H9 (cell line): ENCODE measurements at places on chromosomes 3 and 15. TPM values are rescaled to one million over a fixed set of nuclear protein-coding genes. Genes with fewer than 3 reads are reported as not detected.

- no peak for DNase-seq
These were observed 90.3 kb upstream of the C3orf80 start for GRCh38 chr3:160134964-160135363.

Gene TMED3
- total RNA-seq, result 44.3 and 46.4 TPM in 2 replicates

DNA sequence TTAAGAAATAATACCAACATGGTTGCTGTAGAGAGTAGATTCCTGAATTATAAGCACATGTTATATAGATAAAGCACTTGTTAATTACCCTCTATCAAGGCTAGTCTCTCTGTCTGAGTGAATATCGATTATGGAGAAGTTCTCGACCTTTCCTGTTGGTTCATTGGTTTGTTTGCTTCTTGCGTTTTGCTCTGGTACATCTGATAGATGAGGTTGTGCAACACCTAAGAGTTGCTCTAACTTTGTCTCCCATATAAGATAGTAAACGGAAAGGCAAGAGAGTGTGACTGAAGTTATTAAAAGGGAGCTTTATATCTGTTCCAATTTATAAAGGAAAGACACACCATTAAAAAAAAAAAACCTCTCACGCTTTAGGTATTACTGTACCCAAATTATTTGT lies 69.0 kb downstream of the PYDC2 start:
- DNase-seq, result no peak

DNA sequence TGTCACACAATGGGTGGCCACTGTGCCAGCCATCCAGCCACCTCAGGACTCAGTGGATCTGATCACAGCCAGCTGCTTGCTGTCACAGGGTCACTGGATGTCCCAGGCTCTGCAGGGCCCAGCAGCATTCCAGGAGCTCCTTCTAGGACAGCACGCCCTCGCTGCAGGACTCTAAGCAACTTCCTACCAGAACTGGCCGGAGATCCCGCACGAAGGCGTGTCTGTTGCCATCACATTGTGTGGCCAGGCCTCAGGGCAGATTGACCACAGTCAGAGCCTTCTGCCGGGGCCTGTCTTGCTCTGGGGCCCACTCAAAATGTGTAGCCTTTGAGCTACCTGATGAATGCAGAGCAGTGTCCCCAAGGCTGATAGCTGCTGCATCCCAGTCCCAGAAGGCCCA lies 24.6 kb downstream of the DNAJB8 start:
- DNase-seq, result no peak

Gene PRKAR2A
- total RNA-seq, result 38.7 and 39.1 TPM in 2 replicates

Gene ZNF860
- 2.1 and 2.6 TPM in 2 replicates for total RNA-seq

- DNase-seq, result no peak
These were observed 292.4 kb downstream of the UBE2E2 start for GRCh38 chr3:23495507-23495906.

DNA sequence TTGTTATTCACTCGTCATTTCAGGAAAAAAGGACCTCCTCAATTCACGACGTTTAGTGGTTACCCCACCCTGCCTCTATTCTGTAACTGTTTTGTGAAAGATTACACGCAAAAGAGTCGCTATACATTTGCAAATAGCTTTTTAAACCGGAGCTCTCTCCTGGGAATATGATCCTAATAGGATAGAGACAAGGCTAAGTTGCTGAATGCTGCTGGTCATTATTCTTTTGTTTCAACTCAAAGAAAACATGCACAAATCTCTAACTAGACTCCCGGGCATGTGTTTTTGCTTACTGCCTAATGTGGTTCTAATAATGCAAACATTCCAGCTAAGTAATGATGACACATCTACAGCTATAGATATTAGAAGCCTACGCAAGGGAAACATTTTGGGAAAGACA lies 214.6 kb upstream of the MDFIC2 start:
- no peak for DNase-seq
